ENCODE measurements at places on chromosomes 4 and X.

DNA sequence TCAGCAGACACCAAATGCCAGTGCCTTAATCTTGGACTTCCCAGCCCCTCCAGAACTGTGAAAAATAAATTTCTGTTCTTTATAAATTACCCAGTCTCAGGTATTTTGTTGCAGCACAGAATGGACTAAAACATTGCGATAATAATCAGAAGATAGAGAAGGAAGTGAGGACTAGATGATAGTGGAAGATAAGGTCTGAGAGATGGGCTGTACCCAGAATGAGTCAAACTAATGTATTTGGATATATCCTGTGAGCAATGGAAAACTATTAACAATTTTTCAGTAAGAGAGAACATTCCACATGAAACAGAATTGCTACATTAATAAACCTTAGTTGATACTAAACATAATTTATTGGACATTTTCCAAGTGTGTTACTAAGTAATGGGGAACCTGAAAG, 93.3 kb downstream of the FANCB start:
- DNase-seq, result no peak

DNA sequence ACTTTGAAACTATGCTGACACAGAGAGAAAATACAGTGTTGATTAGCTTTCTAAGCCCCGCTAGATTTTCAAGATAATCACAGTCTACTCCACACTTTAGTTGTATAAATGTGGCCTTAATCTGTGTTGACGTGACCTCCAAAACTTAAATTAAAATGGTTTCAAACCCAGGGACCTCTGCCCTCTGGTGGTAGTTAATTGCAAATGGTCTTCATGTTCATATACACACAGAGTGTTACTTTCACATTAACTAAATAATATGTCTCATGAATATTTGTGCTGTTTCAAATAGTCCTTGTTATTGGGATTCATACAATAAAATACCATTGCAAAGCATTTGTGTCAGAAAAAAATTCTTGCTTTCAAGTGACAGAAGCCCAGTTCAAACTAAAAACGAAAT, 64.3 kb downstream of the TASL start:
- DNase-seq, result no peak

DNA sequence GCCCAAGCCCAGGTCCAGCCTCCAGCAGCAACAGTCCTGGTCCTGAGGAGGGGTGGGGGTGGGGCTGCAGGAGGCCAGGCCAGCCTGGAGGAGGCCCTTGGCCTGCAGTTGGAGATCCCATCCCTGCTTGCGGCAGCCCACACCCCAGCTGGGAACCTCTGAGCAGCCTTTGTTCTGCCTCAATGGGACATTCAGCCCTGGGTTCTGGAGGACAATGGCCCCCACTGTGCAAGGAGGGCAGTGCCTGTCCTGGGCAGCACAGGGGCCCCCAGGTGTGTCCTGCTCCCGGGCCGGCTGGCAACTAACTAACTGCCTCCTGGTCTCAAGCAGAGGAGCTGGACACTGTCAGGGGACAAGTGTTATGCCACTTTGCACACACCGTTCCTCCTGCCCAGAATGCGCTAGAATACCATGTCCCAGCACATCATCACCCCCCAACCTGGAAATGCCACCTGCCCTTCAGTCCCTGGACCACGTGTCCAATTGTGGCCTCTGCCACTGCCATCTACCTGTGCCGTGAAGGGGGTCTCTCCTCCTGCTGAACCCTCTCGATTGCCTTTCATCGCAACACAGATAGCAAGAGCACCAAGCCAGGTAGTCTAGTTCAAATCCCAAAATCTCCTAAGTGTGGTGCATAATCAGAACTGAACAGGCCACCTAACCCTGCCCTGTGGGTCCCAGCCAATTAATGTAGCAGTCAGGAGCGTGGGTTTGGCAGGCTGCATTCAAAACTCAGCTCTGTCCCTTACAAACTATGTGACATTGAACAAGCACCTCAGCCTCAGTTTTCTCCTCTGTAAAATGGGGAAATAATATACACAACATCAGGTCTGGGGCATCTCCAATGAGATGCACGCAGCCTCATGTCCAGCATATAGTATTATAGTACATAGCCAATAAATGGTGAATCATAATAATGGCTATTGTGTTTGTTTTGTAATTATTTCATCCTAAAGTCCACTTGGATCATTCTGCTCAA, 8.8 kb downstream of the PPP2R2C start:
- no peak for DNase-seq

GRCh38 chr4:71857713-71858451, 74.0 kb upstream of the GC start:
- DNase-seq, result no peak

DNA sequence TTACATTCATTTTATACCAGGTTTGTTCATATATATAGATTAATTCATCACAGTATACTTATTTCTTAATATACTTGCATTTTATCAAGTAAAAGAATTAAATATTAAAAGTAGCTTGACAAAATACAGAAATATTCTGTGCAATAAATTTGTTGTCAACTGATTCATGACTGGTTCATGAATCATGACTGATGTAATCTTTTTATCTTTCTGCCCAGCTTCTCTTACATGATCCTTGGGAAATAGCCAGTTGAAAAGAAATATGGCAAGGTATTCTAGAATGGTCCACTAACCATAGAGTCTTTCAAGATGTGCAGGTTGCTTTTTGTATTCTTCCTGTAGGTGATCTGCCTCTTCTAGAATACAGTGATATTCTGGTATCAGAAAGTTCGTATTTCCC, 4.2 kb upstream of the CCNA2 start:
- no peak for DNase-seq

DNA sequence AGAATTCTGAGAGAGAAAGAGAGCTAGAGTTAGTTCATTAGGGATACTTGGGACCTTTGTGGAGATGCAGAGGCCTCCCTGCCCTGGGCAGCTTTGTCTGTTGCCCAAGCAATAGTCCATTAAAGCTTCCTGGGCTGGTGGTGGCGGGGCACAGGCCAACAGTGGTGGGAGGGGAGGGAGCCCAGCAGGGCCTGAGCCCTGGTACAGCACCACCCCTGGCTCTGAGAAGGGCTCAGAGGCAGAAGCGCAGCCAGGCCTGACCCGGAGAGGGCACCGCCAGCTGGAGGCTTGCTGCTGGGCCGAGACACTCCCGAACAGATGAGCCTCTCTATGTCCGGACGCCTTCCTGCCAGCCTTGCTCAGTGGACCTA, 65.3 kb downstream of the EFNB1 start:
- DNase-seq, result no peak

- peak; percentile 41 for DNase-seq
Observed at GRCh38 chrX:153662266-153662665, 11.3 kb downstream of the PNCK start.

DNA sequence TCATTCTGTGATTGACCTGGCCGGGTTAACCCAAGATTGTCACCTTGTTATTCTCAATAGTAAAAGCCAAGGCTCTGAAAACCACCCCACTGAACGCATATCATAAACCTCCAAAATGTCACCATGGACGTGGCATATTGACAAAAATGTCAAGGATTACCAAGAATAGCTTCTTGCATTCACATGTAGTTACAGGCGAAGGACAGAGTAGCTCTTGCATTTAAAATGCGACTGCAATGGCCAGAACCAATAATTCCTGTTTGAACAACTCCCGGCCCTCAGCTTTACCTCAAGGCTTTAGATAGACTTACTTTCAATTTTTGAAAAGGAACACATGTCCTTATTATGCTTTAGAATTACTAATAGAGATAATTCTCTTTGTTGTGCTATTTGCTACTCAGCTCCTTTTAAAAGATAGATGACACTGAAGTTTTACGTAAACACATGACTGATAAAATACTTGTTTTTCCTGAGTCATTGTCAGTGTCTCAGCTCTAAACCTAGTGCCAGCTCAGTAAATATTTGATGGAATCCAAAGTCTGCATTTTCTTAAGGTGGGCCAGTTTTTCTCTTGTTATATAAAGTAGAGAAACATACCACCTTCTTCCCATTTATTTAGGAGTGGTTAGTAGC, 66.3 kb downstream of the CLDN34 start:
- DNase-seq, result no peak

DNA sequence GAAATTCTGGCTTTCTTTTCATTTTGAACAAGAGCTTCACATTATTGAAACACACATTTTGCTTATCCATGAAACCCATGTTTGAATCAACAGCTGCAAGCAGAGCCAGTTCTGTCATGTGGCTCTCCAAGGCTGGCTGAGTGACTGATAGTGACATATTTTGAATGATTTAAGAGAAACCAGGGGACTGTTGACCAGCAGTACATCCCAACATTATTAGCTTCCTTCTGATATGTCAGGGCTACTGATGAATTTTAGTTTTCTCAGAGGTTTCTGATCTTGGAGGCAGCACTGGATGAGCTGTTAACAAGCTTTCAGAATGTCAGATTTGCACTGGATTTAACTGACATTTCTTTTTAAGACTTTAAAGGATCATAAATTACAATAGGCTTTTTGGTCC, 74.6 kb upstream of the GRXCR1 start:
- no peak for DNase-seq

DNA sequence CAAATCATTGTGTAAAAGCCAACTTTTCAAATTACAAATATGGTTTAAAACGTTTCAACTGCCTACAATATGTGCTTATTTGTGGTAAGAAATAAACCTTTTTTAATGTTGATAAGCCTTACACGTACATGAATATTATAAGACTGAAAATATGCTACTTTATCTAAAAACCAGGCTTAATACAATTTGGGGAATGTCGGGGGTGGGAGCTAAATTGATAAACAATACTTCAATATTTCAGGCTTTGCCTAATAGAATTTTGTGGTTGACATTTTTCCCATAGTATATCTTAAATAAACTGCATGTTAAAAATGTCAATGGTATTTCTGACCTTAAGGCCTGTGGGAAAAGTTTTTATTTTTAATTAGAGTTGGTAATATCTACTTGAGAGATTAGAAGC, 69.8 kb upstream of the SLIT2 start:
- DNase-seq, result no peak

GRCh38 chrX:6810776-6811175, 275.9 kb upstream of the VCX3A start:
- DNase-seq, result no peak

GRCh38 chr4:55568905-55569504, 22.3 kb upstream of the CLOCK start:
- no peak for DNase-seq

DNA sequence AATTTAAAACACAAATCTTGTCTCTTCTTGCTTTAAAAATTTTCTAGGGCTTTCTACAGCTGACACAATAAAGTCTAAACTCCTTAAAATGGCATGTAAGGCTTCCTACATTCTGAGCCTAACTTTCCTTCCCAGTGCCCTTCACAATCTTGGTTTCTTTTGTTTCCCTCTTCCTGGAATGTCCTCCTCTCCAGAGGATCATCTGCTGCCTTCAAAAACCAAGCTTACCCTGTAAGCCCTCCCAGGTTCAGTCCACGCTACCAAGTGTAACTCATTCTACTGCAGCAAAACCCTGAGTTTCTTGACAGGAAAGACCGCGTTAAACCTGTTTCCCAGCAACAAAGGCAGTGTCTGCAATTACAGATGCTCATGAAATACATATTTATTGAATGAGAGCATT, 91.3 kb downstream of the SHISA3 start:
- no peak for DNase-seq

GRCh38 chrX:129540722-129541184, 694 bp downstream of the OCRL start:
- no peak for DNase-seq

- DNase-seq, result no peak
Observed at GRCh38 chrX:86210772-86211171, 62.5 kb downstream of the DACH2 start.

DNA sequence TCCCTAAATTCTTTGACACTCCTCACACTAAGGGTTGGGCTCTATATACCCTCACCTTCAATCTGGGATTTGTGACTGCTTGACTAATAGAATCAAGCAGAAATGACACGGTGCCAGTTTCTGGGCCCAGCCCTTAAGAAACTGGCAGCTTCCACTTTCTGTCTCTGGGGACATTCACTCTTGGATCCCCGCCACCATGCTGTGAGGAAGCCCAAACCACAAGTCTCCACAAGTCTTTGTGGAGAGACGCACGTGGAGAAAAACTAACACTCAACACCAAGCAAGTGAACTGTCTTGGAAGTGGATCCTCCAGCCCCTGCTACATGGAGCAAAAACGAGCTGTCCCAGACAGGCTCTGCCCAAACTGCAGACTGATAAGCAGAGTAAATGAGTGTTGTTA, 1.1 kb upstream of the EDNRA start:
- DNase-seq, result no peak

DNA sequence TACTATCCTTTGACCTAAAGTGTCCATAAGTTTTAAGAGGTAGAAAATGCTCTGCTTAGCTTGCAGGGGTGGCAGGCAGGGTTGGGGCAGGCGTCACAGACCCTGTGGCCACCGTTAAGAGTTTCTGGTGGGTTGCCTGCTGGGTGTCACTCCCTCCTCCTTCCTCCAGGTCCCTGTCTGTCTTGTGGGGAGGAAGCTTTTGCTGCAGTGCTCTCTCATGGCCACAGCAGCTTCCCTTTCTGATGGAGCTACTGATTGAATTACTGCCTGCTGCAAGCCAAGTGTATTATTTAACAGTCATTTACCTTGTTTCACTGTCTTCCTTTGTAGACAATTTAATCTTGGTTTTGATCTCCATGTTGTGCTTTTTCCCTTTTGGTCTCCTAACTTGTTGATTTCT, 384.6 kb downstream of the IDS start:
- DNase-seq, result no peak

- DNase-seq, result peak; percentile 3
Observed at GRCh38 chr4:162163892-162164759, at the start of gene FSTL5. Gene FSTL5, minus strand, starts transcription at chr4:162164000. Its CDS starts 52,604 bp downstream, at chr4:162111396.

GRCh38 chrX:108945883-108946523, 209.6 kb upstream of the IRS4 start:
- DNase-seq, result no peak

- no peak for DNase-seq
Observed at GRCh38 chrX:119459181-119459580, 9.1 kb upstream of the SLC25A5 start.

GRCh38 chrX:106906361-106906760, 3.2 kb upstream of the RIPPLY1 start:
- DNase-seq, result no peak

DNA sequence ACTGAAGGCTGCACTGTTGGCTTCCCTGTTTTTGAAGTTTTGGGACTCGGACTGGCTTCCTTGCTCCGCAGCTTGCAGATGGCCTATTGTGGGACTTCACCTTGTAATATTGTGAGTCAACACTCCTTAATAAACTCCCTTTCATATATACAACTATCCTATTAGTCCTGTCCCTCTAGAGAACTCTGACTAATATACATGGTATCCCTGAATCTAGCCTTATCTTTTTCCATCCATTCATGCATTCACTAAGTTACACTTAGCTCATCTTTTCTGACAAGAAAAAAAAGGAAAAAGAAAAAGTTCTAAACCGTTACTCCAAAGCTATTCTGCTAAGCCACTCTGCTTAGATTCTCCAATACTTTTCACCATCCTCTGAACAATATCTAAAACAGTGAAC, 1260.2 kb upstream of the PCDH7 start:
- no peak for DNase-seq

DNA sequence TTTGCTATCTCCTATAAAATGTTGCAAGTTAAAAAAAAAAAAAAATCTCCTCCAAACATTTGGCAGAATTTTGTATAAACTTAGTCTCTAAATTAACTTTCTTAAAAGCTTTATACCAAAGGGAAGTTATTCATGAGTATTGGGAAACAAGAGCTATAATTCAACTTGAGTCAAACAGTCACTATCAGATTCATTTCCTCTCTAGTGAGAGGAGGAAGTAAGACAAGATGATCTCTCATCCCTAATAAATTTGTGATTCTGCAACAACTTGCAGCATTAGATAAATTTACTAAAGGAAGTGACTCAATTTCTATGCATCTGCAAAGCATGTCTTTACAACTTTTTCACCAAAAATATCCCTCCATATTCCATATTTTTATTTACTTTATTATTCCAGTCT, 135.4 kb upstream of the GNPDA2 start:
- DNase-seq, result no peak

GRCh38 chr4:139843641-139844040, 178.0 kb downstream of the MGST2 start:
- DNase-seq, result no peak

All from stimulated activated CD4-positive, alpha-beta T cell treated with anti-CD3 and anti-CD28 coated beads, Interleukin-4, amount 100 ng/mL, for 4 hours (primary cell).